ENCODE measurements at places on chromosomes 2 and 18.

DNA sequence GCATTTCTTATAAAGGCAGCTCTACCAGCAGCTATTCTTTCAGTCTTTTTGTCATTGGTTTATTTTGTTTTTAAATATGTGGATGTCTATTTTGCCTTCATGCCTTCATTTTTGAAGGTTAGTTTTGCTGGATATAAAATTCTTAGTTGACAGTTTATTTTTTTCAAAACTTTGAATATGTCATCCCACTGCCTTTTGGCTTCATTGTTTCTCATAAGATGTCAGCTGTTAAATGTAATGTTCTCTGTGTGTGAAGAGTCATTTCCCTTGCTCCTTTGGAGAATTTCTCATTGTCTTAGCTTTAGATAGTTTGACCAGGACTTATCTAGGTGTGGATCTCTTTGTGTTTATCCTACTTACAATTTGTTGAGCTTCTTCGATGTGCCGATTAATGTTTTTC is 213.5 kb downstream of the KIAA1328 start:
- DNase-seq: no peak

DNA sequence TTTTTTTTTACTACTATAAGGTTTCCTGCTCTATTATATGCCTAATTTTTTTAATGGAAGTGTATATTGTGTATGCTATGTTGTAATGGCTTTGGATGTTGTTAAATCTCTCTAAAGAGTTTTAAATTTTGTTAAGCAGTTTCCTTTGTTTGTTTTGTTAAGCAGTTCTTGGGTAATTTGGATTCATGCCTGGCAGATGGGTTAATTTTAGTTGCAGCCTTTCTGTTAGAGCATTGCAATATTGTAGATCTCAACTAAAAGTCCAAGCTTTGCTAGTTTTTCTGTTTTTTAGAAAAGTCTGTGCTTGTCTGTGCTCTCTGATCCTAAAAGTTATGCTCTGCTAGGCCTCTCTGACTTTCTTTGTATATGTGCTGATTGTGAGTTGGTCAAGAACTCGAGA is 1229.0 kb upstream of the NRXN1 start:
- DNase-seq: no peak

GRCh38 chr2:135674453-135674852 is 67.2 kb upstream of the UBXN4 start:
- DNase-seq: no peak

GRCh38 chr18:22282311-22283115 is 113.1 kb downstream of the GATA6 start:
- no peak for DNase-seq

- no peak for DNase-seq
Measured at GRCh38 chr2:119468154-119468955, 36.7 kb downstream of the TMEM37 start.

GRCh38 chr2:80638783-80639182 is 334.2 kb upstream of the LRRTM1 start:
- DNase-seq: no peak

DNA sequence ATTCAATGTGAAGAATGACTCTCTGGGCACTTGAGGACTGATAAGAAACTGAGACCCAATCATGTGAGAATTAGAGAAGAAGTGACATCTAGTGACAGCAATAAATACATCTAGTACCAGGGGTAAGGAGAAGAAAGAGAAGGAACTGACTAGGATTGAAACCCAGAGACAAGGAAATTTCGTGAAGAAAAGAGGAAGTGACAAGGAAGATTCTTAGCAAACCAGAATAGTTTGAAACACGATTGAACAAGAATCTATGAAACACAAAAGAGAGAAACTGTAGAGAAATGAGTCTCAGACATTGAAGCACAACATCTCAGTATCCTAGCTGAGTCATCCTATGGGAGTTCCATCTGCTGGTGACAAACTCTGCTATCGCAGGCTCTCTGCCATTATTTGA is 571.9 kb upstream of the PKDCC start:
- DNase-seq: no peak

GRCh38 chr2:219777388-219777787 is 150.0 kb downstream of the SLC4A3 start:
- no peak for DNase-seq

DNA sequence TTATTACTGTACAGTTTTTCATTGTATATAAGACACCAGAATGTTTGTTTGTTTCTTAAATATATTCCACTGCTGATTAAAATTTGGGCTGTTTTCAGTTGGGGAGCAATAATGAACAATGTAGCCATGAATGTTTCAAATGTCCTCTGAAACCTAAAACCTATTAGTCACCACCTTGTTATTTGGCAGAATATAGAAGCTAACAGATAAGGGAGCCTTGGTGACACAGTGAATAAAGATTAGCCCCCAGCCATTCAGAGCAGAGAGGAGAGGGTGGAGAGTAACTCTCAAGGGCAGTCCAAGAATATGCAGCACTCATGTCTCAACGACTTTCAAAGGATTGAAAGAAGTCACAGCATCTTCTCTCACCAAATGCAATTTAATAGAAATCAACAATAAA is 43.1 kb upstream of the ATP8B1 start:
- peak; percentile 88 for DNase-seq

- no peak for DNase-seq
Measured at GRCh38 chr2:127050803-127051115, 56.2 kb downstream of the BIN1 start.

DNA sequence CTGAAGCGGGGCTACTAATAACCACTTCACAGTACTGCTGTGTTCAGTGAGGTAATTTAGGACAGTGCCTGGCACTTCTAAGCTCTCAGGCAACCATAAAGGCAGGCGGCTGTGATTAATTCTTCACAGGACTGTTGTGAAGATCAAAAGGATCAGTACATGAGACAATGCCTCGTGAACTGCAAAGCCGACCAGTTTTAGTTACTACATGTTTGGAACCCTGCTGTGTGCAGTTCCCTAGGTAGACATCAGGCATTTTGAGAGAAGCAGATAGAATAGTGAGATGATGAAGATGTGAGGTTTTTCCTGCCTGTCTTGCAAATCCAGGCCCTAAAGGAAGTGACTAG is 19.1 kb downstream of the EFHD1 start:
- no peak for DNase-seq

- no peak for DNase-seq
Measured at GRCh38 chr2:233813236-233814055, 35.3 kb downstream of the MROH2A start.

GRCh38 chr2:78024996-78025395 is 502.8 kb upstream of the LRRTM4 start:
- no peak for DNase-seq

- no peak for DNase-seq
Measured at GRCh38 chr18:78407466-78407844, 572.2 kb upstream of the SALL3 start.

Data from SW 1271 (cell line).